CD4-positive, alpha-beta T cell treated with Interleukin-6 at 100 ng/mL for 8 hours (primary cell): ENCODE measurements at places on chromosomes 5 and 9.

GRCh38 chr9:89421595-89421994, 76.3 kb downstream of the SEMA4D start:
- DNase-seq: no peak

DNA sequence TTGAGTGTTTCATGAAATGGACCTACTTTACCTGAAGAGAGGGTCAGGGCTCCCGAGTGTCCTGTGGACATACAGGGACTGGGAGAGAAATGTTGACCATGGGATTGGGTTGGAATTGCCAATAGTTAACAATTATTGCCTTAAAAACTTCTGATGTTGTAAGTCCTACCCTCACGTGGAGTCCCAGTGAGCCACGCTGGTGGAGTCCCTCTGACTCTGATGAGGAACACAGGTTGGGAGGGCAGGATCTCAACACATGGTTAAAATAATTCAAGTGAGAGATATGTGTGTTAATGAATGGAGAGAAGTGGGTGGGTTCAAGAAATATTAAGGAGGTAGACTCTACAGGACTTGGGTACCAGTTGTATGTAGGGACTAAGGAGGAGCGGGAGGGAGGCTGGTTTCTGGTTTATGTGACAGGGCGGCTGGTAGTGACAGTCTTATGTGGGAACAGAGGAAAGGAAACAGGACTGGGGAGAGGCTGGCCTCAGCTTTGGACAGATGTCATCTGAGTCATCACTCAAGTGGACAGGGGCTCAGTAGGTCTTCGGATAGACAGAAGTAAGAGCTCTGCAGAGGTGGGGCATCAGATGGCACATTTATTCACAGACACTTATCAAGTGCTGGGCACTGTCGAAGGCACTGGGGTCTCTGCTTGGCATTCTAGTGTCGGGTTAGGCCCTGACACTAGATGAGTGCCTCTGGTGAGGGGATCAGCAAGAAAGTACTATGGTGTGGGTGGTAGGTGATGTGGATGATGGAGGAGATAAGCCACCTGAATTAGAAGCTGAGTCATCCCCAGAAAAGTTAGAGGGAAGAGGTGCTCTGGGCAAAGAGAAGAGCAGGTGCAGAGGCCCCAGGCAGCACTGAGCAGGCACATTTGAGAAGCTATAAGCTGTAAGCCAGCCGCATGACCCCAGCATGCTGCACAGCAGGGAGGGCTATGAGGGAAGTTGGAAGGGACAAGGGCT, 27.2 kb downstream of the MAML1 start:
- no peak for DNase-seq

GRCh38 chr5:121805911-121806310, 45.8 kb upstream of the FTMT start:
- no peak for DNase-seq

- DNase-seq: no peak
These were observed 377.0 kb upstream of the ACTBL2 start for GRCh38 chr5:57859626-57860025.

GRCh38 chr5:125970631-125971307, 452.4 kb upstream of the GRAMD2B start:
- DNase-seq: no peak

- DNase-seq: no peak
These were observed 14.8 kb upstream of the SMIM15 start for GRCh38 chr5:61177070-61177469.

GRCh38 chr9:95089257-95090022, 228.1 kb downstream of the FANCC start:
- no peak for DNase-seq

DNA sequence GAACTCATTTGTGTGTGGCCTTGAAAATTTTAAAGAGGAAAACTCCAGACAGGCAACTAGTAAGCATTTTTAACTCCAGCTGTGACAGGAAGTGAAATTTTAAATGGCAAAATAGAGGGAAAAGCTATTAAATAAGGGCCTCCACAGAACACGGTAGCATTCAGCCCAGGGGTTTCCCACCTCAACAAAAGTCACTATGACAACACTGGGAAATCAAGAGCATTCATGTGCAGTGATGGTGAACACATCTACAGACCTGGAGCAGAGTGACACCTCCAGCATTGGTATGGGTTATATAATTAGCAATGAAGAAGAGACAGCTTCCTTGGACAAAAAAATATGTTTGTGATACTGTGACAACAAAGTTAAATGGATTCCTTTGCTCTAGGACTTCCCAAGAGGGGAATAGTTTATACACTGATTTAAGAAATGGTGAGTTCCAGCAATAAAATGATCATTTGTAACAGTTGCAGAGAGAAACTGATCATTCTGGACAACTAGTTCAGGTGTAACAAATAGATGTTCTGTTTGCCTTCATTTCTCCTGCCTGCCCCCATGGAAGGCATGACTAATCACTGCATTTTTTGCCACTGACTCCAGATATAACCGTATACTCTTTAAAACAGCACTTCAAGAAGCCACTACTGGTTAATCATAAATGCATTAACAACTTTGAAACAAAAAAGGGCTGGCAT, 93.3 kb upstream of the SLC44A1 start:
- no peak for DNase-seq

DNA sequence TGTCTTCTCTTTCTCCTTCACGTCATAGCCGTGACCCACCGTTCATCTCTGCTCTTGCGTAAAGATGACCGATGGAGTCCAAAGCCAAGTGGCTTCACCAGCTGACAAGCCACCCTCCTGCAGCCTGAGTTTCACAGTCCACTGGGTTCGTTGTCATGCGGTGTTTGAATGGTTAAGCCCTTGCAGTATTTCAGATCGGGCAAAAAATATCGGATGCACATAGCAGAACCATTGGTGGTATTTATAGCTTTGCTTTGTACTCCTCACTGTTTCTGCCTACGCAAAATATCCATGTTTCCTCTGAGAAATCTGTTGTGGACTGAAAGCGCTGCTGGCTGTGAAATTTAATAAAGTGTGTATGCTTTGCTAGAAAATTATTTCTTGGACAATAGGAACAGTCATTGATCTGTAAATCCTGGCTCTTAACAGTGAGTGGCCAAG, 34.5 kb upstream of the NCS1 start:
- no peak for DNase-seq

- no peak for DNase-seq
These were observed 230.6 kb upstream of the CD180 start for GRCh38 chr5:67426961-67427849.

DNA sequence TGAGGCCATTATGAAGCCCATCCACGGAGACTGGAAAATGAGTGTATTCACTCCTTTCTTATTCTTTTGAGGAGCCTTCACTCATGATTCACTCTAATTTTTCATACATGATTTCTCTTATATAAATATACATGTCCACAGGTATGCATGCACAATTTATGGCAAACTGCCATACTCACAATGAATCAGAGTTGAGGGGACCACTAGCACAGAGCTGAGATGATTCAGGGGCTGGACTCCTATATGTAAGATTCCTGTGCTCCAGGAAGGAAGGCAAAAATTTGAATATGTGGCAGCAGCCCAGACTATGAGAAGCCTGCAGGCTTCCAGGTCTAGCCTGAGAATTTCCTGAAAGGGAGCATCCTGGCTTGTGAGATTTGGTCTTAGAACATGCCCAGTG, 484.6 kb downstream of the PRELID2 start:
- no peak for DNase-seq

GRCh38 chr9:12891588-12891987, 116.8 kb downstream of the LURAP1L start:
- no peak for DNase-seq

GRCh38 chr9:113934829-113935676, 58.9 kb downstream of the ZNF618 start:
- no peak for DNase-seq

DNA sequence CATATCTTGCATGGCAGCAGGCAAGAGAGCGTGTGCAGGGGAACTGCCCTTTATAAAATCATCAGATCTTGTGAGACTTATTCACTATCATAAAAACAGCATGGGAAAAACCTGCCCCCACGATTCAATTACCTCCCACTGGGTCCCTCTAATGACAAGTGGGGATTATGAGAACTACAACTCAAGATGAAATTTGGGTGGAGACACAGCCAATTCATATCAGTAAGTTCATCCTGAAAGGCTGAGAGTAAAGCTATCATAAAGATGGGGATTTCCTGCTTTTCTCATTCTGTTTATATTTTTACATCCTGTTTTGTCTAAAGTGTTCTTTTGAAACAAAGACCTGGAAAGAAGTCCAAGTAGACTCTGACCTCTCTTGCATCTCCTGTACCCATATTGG, 28.9 kb upstream of the IL33 start:
- DNase-seq: no peak

- DNase-seq: no peak
These were observed 297.7 kb downstream of the MSX2 start for GRCh38 chr5:175021841-175022625.

- DNase-seq: no peak
These were observed 131.1 kb downstream of the OLFM1 start for GRCh38 chr9:135218331-135219225.

GRCh38 chr5:7673658-7674057, 177.3 kb downstream of the CFAP90 start:
- DNase-seq: no peak

GRCh38 chr5:83848941-83849340, 128.3 kb upstream of the HAPLN1 start:
- DNase-seq: no peak

DNA sequence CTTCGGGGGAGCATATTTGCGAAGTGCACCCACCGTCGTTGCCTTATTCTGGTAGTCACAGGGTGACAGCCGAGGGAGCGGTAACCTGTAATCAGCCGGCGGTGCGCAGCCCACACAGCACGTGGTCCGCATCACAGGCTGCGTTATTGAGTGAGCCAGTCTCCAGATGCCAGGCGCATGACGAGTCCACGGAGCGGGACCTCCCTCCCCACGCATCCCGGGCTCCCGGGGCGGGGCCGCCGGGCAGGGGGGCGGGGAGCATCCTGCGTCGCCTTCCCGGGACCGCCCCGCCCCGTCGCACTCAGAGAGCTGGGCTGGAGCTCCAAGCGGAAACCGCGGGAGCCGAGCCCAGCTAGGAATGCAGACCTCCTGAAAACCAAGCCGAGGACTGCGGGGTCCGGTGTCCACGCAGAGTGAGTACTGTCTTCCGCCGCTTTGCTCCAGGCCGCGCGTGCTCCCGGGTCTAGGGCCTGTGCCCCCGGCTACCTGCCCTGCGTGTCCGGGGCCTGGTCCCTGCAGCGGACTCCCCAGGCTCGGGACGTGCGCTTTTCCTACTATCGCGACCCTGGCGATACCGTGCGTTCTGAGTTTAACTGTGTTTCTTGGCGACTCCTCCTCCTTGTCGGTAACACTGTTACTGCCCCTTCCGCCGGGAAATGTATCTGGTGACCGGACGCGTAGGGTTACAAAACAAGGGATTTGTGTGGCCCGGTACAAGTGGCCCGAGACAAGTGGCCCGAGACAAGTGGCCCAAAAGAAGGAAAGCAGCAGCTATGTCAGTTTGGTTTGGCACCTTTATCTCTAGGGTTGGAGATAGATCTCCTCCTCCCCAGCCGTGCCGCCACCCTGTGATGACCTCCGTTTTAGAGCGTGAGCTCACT, 40.6 kb downstream of the CAST start:
- peak; percentile 56 for DNase-seq

- DNase-seq: no peak
These were observed 209.6 kb downstream of the TTLL11 start for GRCh38 chr9:121883281-121884056.

GRCh38 chr9:136625101-136626065, 37.3 kb upstream of the EGFL7 start:
- no peak for DNase-seq

GRCh38 chr9:86445671-86446070, 91.5 kb upstream of the TUT7 start:
- no peak for DNase-seq

GRCh38 chr5:139100825-139101224, 97.3 kb downstream of the SIL1 start:
- no peak for DNase-seq

GRCh38 chr9:98199388-98200033, 7.1 kb upstream of the CORO2A start:
- no peak for DNase-seq

DNA sequence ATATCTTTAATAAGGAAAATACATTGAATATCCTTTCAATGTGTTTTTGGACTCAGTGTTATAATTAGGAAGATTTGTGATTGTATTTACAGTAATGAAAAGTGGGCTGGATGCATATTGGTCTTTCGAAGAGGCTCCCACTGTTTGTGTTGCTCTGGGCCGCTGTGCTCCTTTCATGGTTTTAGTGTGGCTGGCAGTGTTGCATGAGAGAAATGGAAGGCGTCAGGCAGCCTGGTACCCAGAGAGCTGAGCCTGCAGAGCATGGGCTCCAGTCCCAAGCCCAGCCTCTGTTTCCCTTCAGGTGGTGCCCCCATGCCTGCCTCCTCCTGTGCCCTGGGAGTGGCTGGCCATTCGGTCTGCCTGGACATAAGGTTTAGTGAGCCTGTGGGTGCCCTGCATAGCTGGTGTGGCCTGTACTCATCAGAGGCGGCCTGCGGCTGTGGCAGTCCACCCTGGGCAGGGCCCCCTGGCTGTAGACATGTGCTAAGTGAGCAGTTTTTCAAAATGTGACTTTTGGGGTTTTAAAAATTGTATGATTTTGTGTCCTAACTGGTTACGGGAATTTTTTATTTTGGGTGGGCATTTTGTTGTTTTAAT, 27.4 kb upstream of the FAM120AOS start:
- DNase-seq: no peak

DNA sequence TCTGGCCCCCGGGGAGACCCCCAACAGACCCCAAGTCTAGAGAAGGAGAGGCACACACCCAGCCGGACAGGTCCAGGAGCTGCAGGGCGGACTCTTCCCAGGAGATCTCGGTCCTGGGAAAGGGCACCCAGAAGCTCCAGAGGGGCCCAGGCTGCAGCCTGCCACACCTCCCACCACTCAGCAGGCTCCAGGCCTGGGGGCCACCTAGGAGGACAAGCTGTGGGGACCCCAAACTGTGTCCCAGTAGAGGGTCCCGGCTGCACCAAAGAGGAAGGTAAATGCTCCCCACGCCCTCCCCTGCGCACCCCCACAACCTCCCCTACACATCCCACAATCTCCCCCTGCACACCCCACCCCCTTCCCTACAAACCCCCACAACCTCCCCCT, 48.5 kb downstream of the PLEKHG4B start:
- DNase-seq: no peak

DNA sequence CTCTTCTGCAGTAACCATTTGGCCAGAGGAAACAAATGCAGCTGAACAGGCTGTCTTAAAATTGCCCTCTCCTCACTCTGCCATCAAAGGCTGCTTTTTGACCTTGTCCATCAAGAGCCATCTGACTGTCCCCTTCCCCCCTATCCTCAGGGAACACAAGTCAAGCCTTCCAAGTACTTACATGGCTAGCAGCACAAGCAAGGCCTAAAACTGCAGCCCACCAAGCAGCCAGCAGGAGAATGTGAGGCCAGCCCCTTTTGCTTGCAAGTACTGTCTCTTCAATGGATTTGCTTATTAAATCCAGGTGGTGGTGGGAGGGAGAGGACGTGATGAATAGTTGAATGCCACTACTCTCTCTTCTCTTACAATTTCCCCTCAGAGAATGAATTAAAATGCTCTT, 83.5 kb downstream of the HTR1A start:
- no peak for DNase-seq

DNA sequence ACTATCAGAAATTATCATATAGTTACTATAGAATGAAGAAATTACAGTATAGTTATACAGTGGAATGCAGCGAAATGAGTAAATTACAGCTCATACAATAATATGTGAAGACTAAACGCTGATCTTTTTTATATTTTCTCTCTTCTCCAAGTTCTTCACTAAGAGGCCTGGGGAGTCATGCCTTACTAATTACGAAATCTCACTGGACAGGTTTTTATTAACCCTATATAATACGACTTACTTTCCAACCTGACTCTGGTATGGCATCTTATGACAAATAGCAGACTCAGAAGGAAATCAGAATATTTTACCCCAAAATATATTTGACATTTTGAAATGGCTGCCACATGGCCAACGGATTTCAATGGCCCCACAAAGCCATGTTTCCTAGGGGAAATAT, 9.1 kb downstream of the CARNMT1 start:
- DNase-seq: no peak
